Renal cortex interstitium (tissue), 15 donors: ENCODE measurements at places on chromosomes 5 and 9.

- no peak for DNase-seq
Measured at GRCh38 chr5:56206126-56206910, 26.8 kb downstream of the ANKRD55 start.

GRCh38 chr5:157545610-157546310 is 29.8 kb downstream of the ADAM19 start:
- no peak for DNase-seq

GRCh38 chr5:177399997-177400868 is at the start of gene PFN3:
TSS of gene PFN3 (minus strand) at chr5:177400661. CDS start at chr5:177400576, 85 bp downstream.
- no peak for DNase-seq

GRCh38 chr9:92648474-92648971 is 21.4 kb downstream of the IPPK start:
- DNase-seq = no peak

GRCh38 chr9:89361031-89361430 is 42.7 kb downstream of the SECISBP2 start:
- DNase-seq = no peak

DNA sequence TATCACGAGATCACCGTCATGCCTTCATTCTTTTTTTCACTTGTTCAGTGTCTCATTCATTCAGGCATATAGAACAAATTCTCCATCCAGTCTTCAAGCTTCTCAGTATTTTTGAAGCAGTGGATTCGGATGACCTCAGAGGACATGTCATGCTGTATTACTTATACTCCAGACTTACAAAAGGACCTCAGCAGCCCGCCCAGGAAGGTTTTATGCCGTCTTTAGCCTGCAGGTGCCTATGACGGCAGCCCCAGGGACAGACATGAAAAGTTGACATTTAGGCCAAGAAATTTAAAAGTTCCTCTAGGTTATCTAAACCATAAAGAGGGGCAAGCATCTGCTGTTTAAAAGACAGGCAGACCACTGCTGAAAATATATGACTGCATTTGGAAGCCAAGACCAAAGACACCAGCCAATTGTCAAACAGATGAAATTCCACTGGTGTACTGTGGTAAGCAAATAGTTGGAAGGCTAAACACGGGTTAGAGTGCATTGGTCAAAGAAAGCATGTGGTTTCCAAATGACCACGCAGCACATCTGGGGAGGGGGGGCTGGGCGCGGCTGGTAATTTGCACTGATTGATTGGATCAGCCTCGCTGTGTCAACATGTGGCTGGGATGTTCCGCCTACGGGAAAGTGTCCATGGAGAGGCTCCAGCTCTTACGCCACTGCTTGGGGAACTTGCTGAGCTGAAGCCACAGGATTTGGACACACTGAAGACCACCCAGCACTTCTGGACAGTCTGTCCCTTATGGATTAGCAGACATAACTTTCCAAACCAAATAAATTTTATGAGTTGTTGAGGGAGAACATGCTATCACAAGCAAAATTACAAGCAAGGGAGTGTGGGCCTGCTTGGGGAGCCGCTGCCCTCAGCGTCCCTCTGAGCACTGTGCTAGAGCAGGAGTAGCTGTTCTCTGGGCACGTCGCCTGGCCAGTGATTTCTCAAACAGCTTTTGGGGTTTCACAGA is 173.6 kb downstream of the FANCC start:
- DNase-seq = peak; percentile 88

GRCh38 chr5:9157811-9158210 is 388.1 kb downstream of the SEMA5A start:
- DNase-seq = no peak

- no peak for DNase-seq
Measured at GRCh38 chr5:146662229-146662628, 146.2 kb upstream of the GPR151 start.

GRCh38 chr9:132295181-132295580 is 59.6 kb downstream of the SETX start:
- DNase-seq = no peak

- no peak for DNase-seq
Measured at GRCh38 chr5:124262991-124263571, 483.4 kb downstream of the ZNF608 start.

DNA sequence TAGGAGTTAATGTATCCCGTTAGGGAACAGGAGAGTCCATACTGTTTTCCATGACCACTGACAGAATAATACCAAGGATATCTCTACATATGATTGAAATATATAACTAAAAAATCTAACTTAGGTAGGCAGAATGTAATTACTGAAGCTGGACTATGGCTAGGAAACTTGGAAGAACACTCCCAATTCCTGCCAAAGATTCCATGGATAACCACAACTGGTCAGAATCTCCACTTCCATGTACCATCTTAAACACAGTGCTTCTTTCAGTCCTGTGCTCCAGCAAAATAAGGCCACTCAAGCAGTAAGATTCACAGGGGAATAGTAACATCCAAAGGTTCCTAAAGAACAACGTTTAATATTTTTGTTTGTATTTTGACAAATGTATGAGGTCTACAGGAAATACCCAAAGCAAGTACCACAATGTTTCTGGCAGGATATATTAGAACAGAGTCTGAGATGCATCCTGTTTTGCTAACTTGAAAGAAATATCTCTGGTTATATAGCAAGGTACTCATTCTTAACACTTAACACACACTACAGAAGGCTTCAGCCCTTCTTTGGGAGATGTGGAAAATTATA is 295.0 kb downstream of the ADAMTS6 start:
- no peak for DNase-seq

GRCh38 chr9:28820741-28821140 is 1247.5 kb upstream of the C9orf72 start:
- DNase-seq = no peak

GRCh38 chr5:164721116-164721515 is 1215.7 kb downstream of the MAT2B start:
- DNase-seq = no peak

DNA sequence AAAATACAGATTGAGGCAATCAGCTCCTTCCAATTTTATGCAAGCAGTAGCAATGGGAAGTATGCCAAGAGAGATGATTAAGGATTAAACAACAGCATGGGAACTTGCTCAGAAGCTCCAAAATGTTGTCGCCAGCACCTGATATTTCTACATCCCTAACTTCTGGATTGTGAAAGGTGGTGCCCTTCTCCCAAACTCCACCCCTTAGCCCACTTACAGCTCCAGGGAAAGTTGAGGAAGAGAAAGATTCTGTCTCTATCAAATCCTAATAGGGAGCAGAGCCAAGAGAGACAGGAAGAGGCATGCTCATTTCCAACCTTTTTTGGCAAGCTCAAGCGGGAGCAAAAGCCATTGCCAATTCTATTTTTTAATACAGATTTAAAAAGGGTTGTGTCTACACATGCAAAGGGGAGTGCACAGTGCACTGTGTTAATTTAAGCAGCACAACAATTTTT is 92.4 kb upstream of the NR3C1 start:
- DNase-seq = no peak

DNA sequence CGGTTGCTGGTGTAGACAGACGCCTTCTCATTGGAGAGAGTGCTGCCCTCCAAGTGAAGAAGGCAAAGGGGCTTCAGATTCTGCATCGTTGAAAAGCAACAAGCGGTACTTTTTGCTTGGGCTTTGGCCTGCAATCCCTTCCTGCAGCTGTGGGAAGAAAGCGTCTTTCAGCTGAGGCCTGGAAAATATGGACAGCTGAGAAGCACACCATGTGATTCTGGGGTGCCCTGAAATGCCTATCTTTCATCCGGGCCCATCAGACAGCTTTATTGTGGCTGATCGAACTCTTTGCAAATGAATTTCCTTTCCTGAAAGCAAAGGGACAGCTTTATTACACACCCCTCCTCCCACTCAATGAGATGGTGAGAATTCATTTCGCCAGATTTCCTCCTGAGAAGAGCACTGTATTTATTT is 74.0 kb downstream of the NSG2 start:
- DNase-seq = peak; percentile 13
